ENCODE measurements at places on chromosomes 11 and 22.

DNA sequence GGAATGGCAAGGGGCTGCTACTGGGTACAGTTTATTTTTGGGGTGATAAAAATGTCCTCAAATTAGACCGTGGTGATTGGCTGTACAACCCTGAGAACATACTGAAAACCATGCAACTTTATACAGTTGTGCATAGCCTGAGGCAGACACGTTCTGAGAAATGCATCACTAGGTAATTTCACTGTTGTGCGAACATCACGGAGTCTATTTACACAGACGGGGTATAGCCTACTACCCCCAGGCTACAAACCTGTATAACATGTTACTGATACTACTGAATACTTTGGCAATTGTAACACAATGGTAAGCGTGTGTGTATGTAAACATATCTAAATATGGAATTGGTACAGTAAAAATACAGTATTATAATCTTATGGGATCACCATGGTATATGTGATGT is 23.6 kb downstream of the NARS2 start:
- no peak for DNase-seq

- no peak for DNase-seq
These were observed 249.3 kb downstream of the CASP12 start for GRCh38 chr11:104649002-104649401.

- DNase-seq, result no peak
These were observed 50.6 kb downstream of the LDLRAD3 start for GRCh38 chr11:35994421-35994820.

GRCh38 chr11:42171046-42171445 is 711.6 kb upstream of the LRRC4C start:
- DNase-seq, result peak; percentile 7

- DNase-seq, result no peak
These were observed 21.5 kb upstream of the ETS1 start for GRCh38 chr11:128608746-128609407.

DNA sequence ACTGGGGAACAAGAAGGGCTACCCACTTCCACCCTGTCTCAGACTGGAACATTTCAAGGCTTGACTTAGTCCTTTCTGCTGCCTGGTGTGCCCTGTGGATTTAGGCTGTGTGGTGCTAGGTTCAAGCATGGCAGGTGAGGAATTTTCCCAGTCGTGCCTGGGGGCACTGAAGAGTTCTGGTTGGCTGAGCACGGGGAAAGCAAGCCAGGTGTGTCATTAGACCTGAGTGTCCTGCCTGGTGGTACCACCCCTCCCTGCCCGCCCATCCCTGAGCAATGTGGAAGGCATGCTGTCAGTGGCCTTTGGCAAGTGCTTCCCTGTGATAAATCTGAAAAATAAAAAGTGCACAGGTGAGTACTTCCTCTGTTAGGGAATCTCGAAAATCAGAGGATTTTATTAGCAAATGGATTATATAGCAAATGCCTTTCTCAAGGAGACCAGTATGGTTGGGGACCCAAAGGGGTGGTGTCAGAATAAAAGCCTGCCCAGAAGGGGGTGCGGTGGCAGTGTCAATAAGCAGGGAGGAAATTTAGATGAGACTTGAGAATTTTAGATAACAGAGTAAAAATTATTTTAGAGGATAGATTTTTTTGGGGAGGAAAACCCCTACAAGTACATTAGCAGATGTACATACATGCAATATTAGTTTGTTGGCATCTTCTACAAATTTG is 22.8 kb downstream of the TEAD1 start:
- no peak for DNase-seq

DNA sequence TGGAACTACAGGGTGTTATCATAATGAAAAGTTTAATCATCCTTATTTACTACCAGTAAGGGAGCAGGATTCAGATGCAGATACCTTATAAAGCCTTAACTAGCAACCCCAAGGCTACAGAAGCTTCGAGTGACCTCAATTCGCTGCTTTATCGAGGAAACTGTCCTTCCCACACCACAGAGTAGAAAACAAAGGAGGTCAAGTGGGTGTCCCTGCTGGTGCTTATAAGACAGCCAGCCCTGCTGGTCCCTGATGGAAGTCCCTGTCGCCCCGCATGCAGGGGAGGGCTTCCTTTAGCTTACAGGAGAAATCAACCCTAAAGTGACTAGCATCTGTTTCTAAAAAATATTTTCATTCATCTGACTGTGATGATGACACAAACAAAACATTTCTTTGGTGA is 7.3 kb downstream of the MN1 start:
- DNase-seq, result no peak

DNA sequence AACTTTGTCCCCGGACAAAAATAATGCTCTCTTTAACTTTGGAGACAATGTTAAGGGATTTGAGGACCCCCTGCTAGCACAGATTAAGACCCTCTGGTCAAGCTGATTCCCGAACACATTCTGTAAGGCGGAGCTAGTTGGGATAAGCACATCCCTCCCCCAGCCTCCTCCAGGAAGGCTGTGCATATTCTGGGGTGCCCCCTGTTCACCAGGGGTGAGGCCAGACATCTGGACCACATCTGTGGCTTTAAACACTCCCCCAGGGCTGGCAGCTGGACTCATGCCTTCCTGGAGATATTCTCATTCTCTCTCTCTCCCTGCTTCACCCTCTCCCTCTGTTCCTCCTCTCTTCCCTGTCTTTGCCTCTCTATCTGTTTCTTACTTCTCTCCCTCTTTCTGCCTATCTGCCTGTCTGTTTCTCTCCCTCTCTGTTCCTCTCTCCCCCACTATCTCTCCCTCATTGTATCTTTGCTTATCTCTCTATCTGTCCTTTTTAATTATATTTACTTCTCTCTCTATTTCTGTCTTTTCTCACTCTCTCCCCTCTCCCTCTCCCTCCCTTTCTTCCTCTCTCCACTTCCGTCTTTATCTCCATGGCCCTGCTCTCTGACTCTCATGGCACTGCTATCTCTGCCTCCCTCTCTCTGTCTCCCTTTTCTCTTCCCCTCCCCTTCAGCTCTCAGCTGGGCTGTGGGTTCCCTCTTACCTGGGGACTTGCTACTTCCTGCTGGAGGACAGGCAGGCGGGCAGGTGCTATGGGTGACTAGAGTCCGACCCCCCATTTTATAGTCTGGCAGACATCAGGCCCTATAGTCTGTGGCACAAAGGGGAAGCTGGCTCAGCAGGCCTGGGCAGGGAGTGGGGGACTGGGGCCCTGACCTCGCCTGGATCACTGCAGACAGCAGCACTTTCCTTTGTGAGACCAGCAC is at the start of gene CRYBB1:
Gene CRYBB1, minus strand, starts transcription at position 757 of the 929 bp plus-strand sequence. CDS start 1,708 bp downstream, outside the sequence.
- no peak for DNase-seq

- DNase-seq, result no peak
These were observed 5.8 kb upstream of the MIEF1 start for GRCh38 chr22:39496131-39496838.

GRCh38 chr11:42170601-42171000 is 711.1 kb upstream of the LRRC4C start:
- DNase-seq, result peak; percentile 24

GRCh38 chr11:47251751-47252150 is 3.1 kb upstream of the ACP2 start:
- no peak for DNase-seq

DNA sequence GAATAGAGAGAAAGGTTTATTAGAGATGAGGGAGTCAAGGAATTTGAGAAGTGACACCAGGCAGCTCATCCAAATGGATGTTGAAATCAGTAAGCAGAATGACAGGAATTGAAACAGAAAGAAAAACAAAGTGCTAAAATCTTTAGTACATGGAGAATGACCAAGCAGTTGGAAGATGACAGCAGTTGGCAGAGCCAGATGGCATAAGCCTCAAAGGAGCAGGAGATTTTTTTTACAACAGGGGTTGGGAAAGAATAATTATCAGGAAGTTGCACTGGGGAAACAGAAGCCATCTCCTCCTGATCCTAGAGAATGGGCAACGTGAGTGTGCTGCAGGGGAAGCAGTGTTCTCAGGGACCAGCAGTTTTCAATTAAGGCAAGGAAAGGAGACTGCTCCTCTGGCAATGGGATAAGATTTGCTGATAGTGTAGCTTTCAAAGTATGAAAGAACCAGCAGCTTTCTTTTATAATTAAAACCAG is 28.9 kb downstream of the RAB39A start:
- no peak for DNase-seq

- DNase-seq, result no peak
These were observed 14.5 kb downstream of the SLC35F2 start for GRCh38 chr11:107844041-107844440.

- DNase-seq, result no peak
These were observed 24.6 kb downstream of the OTOG start for GRCh38 chr11:17571431-17572358.

GRCh38 chr11:128473636-128474035 is 113.7 kb downstream of the ETS1 start:
- no peak for DNase-seq

- no peak for DNase-seq
These were observed 51.8 kb upstream of the KIRREL3 start for GRCh38 chr11:127052404-127052803.

DNA sequence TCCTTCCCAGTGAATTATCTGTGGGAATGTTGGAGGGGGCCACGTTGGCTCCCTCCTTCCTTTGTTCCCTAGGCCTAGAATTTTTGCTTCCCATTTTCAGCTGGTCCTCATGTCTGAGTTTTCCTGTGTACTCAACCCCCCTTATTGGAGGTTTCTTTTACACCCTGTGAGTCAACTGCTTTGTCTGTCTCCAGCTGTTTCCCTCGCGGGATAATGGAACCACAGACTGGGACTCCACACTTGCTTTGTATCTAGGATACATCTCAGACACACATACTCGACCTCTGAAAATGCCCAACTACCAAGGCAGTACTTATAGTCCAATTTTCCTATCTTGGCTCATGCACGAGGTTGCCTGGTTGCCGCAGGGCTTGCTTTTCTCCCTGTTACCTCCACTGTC is 352.7 kb upstream of the MPPED2 start:
- no peak for DNase-seq

DNA sequence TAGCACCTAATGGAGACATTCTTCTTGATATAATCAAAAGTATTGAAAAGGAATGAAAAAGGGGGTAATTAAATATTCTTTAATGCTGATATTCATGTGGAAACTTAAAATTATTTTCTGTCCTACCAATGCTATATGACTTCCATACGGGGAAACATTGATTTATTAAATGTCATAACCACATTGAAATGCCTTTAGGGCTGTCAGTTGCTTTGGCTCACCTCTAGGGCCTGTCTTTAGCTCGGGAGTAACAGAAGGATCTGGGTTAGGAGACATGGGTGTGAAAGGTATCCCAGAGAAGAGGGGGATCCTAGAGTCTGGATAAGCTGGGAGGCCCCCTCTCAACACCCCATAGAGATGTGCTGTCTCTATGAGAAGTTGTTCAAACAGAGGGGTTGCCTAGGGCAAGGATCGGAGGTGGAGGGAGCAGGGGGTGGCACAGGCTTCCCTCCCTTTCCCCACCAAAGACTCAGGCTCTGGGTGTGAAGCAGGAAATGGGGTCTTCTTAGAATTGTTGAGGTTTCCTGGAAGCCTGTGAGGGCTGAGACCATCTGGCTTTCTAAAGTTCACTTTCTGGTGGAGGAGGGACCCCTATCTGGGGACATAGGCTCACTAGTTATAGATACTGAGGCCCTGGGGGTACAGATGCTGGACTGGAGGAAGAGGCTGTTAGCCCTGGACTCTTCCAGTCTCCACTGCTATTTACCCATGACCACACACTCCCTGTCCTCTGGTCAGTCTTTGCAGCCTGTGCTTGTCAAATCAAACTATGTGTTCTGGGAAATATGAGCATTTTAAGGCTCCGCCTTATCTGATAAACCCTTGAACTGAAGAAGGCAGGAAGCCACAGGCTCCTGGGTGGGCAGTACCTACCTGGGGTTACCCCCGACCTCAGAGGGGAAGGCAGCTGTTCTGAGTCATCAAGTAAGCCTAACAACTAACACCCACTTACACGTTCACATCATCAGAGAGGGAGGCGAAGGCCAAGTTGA is 55.8 kb upstream of the RRAS2 start:
- no peak for DNase-seq

- no peak for DNase-seq
These were observed 3.1 kb upstream of the IGF2 start for GRCh38 chr11:2142300-2142759.

DNA sequence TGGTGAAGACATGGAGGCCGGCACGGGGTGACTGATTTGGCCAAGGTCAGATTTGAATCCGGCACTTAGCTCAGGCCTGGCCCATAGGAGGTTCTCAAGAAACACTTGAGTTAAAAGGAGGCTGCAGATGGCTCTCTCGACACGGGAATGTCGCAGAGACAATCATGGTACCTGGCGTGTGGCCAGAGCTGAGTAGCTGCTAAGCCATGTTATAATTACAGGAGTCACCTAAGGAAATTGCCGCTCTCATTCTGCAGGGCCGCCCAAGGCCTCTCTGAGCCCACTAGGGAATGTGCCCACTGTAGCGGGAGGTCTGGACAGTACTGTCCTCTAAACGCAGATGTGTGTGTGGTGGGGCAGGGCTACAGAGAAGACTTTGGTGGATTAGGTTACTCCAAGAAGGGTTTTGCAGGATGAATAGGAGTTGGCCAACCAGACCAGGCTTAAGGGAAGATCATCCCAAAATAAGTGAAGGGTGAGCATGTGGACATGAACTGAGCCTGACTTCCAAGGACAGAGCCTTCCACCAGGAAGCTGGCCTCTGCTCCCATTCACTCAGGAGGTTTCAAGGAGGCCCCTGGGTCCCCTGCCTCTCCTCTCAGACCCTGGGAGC is 19.3 kb upstream of the PRR5 start:
- DNase-seq, result no peak

GRCh38 chr11:132347156-132348090 is 977.0 kb downstream of the NTM start:
- DNase-seq, result no peak
